ENCODE measurements at places on chromosomes 6 and 20.

DNA sequence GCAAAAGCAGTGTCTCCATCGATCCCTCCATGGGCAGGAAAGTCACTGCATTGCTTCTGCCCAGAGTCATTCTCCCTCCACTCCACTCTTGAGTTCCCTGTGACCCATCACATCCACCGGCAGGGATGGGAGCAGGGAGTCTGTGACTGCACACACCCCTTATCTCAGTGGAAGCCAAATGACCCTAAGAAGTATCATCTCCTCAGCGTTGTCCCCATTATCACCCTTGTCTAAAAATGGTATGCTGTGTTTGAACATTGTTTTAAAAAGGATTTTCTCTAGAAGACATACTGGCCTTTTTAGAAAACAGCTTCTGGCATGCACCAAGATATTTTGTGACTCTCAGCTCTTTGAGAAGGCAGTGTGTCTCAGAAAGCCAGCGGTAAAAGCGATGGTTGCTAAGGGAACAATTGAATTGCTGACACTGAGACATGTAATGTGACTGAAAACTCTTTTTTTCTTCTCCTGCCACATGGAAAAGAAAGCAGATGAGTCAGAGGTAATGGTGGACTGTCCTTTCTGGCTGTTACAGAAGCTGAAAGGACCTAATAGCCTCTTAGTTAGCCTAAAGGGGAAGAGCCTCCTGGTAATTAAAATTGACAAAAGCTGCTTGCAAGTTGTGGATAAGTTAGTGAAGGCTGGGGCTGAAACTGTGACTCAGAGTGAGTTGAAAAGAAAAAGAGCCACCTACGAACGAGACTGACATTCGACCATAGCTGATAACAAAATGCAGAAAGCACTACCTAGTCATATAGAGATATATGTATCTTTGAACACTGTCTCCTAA lies 120.5 kb downstream of the MAP3K7 start:
- DNase-seq = peak; percentile 17

DNA sequence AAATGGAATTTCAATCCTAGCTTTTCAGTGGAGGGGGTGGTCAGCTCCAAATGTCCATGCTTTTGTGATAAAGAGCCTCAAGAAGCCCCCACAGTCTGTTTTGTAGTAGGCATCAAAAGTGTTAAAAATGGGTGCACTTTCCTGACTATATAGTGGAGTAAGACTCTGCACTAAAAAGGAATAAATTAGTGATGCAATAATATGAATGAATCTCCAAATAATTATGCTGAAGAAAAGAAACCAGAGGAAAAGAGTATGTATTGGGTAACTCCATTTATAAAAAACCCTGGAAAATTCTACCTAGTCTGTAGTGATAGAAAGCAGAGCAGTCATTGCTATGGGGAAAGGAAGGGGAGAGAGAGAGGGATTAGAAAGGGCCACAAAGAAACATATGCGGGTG lies 310.4 kb upstream of the SUPT3H start:
- no peak for DNase-seq

GRCh38 chr6:165697171-165697570 lies 34.1 kb upstream of the PDE10A start:
- DNase-seq = no peak

GRCh38 chr20:49633023-49633422 lies 65.1 kb upstream of the PTGIS start:
- no peak for DNase-seq

GRCh38 chr20:13213335-13213734 lies 7.7 kb upstream of the ISM1 start:
- no peak for DNase-seq

GRCh38 chr6:137641474-137642077 lies 147.4 kb upstream of the OLIG3 start:
- DNase-seq = peak; percentile 76

GRCh38 chr6:8080362-8081151 lies 16.4 kb upstream of the BLOC1S5 start:
- peak; percentile 71 for DNase-seq

Data from EL (cell line).